ENCODE measurements at places on chromosomes 7 and 10.

GRCh38 chr10:58980826-58981415, 195.5 kb upstream of the PHYHIPL start:
- no peak for DNase-seq

GRCh38 chr7:66213637-66214036, 8.5 kb downstream of the TPST1 start:
- no peak for DNase-seq

GRCh38 chr10:24645784-24646183, 77.9 kb downstream of the ARHGAP21 start:
- no peak for DNase-seq

DNA sequence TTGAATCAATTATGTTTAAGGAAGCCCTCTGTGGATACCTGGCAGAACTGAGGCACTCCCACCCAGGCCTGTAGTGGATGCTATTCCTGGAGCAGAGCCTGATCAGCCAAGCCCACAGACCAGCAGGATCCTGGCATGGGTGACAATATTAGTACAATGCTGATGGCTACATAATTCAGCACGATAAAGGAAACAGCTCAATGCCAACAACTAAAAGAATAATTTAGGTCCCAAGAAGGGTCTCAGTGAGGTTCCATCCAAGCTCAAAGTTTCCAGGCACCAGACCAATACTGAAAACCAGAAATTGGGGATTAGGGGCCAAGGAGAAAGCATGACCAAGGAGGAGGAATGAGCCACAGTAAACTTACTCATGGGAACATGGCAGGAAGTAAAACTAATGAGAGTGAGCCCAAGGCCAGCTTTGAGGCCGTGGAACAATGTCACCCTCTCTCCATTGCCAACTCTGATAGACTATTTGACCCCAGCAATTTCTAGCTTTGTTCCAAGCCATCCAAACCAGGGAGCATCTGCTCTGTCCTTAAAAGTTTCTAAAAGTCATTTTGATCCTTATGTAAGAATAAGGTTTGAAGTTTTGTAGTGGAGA, 1082.4 kb downstream of the KCNMA1 start:
- DNase-seq, result no peak

- no peak for DNase-seq
These were observed 140.6 kb downstream of the ALOX5 start for GRCh38 chr10:45514291-45515270.

DNA sequence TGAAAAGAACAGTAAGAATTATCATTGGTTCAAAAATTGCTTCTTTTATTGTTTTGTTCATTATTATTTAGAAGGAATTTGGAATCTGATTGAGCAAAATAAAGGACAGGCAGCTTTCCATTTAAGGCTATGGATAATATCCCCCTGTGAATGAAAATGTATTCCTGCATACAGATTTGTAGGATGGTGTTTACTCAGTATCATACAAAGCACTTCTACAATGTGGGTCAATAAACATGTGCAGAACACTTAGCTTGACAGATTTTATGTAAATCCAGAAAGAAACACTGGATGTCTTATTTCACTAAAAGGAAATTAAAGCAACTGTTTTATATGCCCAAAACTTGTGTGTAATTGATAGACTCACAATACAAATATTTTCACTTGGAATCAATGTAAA, 189.7 kb downstream of the THSD7A start:
- no peak for DNase-seq

- no peak for DNase-seq
These were observed 28.4 kb downstream of the MKI67 start for GRCh38 chr10:128097783-128098182.

DNA sequence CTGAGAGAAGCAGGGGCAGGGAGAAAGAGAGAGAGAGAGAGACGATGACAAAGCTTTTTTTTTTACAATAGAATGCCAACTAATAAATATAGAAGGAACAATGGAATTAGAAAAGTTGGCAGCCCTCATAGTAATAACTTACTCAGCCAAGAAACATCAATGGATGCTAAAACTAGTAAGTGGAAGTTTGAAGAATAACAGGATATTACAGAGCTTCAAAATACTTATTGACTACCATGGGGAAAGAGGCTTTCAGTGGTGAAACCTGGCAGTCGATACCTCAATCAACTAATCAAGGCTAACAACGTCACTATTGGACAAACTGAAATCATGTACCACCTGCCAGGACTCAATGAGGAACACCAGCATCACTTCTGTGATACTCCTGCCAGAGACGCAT, 100.5 kb upstream of the LRRC4 start:
- no peak for DNase-seq

DNA sequence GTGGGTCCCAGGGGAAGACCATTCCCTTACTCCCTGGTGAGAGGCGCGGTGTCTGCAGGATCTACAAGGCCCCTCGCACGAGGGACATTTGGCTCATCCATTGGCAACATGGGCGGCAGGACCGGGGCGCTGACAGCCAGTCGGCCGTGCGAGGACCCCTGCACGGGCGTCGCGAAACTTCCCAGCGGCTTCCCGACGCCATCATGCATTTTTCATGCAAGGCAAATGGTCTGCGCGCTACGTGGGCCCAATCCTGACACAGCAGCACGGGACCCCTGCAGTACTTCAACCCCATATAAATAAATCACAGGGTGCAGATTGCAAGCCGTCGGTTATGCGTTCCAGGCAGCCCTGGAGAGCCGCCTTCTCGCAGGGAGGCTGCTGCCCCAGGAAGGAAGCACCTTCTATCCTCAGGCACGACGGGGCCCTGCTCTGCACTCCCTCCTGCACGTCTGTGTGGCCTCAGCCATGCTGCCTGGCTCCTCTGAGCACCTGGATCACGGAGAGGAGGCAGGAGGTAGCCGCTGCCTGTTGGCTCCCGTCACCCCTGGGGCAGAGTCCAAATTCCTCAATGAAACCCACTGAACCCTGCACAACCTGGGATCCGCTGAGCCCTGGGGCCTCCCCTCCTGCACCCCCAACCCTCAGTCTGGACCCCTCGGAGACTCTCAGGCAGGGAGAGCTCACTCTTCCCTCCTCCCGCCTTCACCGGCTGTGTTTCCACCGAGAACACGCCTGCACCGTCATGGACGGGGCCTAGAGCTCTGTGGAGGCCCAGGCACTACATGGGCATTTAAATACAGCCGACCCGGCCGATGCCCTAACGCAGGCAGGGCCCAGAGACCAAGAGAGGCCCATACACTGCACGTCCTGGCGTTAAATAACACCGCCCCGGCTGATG, 90.5 kb downstream of the PDGFA start:
- DNase-seq, result no peak

GRCh38 chr10:35635576-35635975, 6.5 kb downstream of the FZD8 start:
- DNase-seq, result no peak

GRCh38 chr7:14855033-14855794, 47.3 kb downstream of the DGKB start:
- no peak for DNase-seq

- DNase-seq, result no peak
These were observed 7.3 kb upstream of the ABLIM1 start for GRCh38 chr10:114665406-114665805.

GRCh38 chr10:74947781-74948401, 121.5 kb downstream of the KAT6B start:
- no peak for DNase-seq

- no peak for DNase-seq
These were observed 454.5 kb upstream of the SEMA3D start for GRCh38 chr7:85641331-85641730.

GRCh38 chr7:28981161-28981465, 23.0 kb upstream of the TRIL start:
- no peak for DNase-seq

DNA sequence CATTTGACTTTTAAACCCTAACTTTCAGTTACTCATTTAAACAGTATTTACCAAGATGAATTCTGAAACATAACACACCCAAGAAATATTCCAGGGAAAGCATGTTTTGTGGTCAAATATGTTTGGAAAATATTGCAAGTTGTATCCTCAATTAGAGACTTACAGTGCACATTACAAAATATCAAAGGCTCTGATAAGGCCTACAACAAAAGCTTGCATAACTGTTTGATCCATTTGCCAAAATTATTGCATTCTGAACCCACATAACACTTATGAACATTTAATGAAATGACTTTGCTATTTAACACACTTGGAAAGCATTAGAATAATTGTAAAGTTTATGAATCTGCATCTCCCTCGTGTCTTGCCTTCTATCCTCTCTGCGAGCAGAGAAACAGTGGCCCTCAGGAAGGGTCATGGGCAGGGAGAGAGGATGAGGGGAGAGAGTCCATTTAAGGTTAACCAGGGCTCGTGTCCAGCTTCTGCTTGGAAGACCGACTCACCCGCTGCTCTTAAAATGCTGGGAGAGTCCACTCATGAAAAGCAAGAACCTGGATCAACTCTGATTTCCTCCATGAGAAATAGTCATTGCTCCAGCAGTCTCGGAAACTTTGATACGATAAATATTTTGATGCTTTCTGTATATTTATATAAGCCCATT, 408.2 kb upstream of the ZMIZ1 start:
- no peak for DNase-seq

All from stimulated activated CD4-positive, alpha-beta T cell treated with anti-CD3 and anti-CD28 coated beads, Interleukin-1b, Interleukin-23, amount 100 ng/mL, for 1 hour (primary cell).